ENCODE measurements at places on chromosomes 1 and 21.

GRCh38 chr1:6033986-6034749, 11.5 kb upstream of the KCNAB2 start:
- peak; percentile 53 for DNase-seq

DNA sequence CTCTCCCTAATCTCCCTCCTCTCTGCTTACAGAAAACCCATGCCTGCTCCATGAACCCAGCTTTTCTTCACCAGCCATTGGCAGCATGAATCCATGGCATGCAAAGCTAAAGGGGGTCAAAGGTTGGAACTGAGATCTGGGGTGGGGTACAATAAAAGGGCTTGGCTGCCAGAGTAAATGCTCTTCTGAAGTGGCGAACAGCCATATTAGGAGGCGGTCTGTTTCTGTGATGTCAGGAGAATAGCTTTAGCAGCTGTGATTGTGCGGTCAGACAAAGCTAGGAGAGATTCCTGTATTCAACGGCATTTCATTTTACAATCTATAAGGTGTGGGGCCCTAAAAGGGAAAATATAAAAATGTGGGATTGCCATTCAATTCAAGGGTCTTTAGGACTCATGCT, 71.7 kb upstream of the TMPRSS2 start:
- no peak for DNase-seq

- no peak for DNase-seq
Measured at GRCh38 chr1:151549199-151549598, 9.1 kb downstream of the TUFT1 start.

DNA sequence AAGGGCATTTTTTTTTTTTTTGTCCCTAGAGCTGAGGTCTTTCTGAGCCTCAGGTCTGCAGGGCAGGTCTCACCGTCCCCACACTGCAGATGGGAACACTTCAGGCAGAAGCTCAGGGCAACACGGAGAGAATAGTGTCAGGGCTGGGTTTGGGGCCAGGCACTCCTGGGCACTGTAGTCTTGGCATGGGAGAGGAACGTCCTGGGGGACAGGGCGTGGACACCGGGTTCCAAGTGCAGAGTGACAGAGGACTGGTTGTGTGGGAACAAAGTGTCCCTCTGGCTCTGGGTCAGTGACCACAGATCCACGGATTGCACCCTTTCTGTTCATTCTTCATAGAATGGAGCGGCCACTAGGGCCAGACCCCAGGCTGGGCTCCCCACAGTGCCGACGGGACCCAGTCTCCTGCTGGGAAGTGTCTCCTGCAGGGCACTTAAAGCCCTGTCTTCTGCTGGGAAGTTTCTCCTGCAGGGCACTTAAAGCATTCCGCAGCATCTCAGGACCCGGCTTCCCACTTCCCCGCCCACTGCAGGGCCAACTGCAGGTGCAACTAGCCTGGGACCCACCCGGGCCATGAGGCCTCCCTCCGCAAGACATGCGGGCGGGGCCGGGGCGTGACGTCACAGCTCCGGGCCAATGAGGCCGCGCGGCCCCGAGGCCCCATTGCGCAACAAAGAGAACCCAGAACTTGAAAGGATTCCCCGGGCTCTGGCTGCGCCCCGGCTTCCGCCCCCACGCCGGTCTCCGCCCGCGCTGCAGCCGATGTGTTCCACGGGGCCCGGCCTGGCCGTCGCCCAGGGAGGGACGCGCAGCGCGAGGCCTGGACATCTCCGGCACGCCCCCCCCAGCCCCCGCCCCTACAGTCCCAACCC, 1.2 kb downstream of the GPR153 start:
- peak; percentile 81 for DNase-seq

Measured in stimulated activated CD4-positive, alpha-beta T cell treated with anti-CD3 and anti-CD28 coated beads, Interleukin-2, amount 100 ng/mL, for 24 hours (primary cell).